ENCODE measurements at places on chromosomes 2 and 18. TPM values are rescaled to one million over a fixed set of nuclear protein-coding genes. Genes with fewer than 3 reads are reported as not detected.

Gene CDH2
- 1.8 TPM for total RNA-seq

Gene UGT1A3
- total RNA-seq = not detected

Gene IL37
- total RNA-seq = not detected

Gene ING5
- total RNA-seq = 16.7 TPM

Gene IGFBP5
- total RNA-seq = 0.64 TPM

Gene SH3BP4
- total RNA-seq = 16.0 TPM

Gene G6PC2
- total RNA-seq = not detected

Gene VWA3B
- 0.13 TPM for total RNA-seq

Gene DPP10
- total RNA-seq = not detected

Gene SLC14A1
- total RNA-seq = not detected

Gene DYNC1I2
- 135 TPM for total RNA-seq

Gene BARD1
- total RNA-seq = 14.1 TPM

Gene NLRC4
- not detected for total RNA-seq

Gene PPIG
- 14.6 TPM for total RNA-seq

All from dermis microvascular lymphatic vessel endothelial cell (primary cell).